ENCODE measurements at places on chromosomes 5 and 9.

DNA sequence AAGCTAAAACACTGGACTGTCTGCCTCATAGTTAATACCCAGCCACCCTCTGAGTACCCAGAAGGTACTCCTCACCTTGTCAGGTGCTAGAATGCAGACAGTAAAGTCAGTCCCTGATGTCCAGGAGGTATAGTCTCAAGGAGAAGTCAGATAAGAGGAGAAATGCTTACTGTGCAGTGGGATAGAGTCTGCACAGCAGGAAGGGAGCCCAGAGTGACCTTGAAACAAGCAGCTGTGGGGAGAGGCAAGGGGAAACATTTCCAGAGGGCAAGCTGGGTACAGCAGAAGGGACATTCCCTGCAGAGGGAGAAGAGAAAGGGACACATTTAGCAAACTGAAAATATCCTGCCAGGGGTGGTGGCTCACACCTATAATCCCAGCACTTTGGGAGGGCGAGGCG is 122.7 kb downstream of the GCNT1 start:
- DNase-seq: no peak

- no peak for DNase-seq
Observed at GRCh38 chr5:116655431-116655830, 80.8 kb upstream of the SEMA6A start.

- no peak for DNase-seq
Observed at GRCh38 chr5:132666310-132667123, 7.3 kb upstream of the IL4 start.

DNA sequence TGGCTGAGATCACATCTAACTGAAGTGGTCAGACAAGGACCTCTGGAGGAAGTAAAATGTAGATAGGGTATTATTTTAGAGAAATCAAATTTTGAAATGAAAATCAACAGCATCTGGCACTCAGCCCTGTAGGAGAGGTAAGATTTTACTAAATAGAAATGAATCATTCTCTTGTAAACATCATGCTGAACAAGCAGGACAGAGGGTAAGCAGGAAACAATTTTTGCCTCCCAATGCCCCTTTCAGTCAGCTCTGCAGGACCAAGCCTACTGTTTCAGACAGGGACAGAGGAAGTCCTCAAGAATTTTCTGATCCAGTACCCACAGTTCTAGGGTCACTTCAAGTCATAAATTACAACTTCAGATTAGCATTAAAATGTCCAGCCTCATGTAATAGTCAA is 190.1 kb downstream of the ESM1 start:
- no peak for DNase-seq

GRCh38 chr5:50749873-50750272 is 83.4 kb downstream of the PARP8 start:
- no peak for DNase-seq

DNA sequence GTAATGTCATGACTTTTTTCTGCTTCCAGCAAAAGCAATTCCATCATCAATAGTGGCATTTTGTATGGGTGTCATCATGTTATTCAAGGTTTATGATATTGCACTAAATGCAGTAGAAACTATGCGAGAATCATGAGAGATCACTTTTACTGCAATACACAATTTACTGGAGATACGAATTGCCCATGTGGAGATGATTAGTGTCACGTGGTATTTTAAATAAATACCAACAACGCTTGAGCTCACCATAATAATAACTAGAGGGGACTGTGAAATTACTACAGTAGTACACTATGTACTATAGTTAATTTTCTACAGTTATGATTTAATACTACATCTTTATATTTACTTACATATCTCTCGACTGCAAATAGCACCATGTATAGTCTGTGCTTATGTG is 49.7 kb downstream of the FAM174A start:
- no peak for DNase-seq

- DNase-seq: no peak
Observed at GRCh38 chr9:75671354-75671753, 219.1 kb upstream of the PCSK5 start.

- DNase-seq: no peak
Observed at GRCh38 chr5:16461782-16462181, 3.8 kb downstream of the ZNF622 start.
